ENCODE measurements at places on chromosomes 5 and 9.

- no peak for DNase-seq
These were observed 19.5 kb downstream of the MARCHF6 start for GRCh38 chr5:10372726-10373709.

DNA sequence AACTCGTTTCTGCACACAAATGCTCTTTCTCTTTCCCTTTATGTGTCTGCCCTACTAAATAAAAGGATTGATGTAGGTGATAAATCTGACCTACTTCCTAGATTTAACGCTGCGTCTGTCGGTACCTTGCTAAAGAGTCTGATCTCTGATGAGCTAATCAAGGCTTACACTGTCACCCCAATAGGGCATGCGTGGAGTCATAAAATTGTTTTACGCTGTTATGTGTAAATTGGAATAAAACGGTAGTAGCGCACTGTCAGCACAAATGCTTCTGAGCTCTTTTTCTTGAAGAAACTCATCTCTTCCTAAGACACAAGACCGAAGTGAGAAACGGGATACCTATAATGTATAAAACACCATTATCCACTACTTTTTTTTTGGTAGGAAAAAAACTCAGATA is 2106.3 kb upstream of the WWC1 start:
- DNase-seq, result no peak

GRCh38 chr9:125202846-125203618 is 2.7 kb downstream of the RABEPK start:
- no peak for DNase-seq

DNA sequence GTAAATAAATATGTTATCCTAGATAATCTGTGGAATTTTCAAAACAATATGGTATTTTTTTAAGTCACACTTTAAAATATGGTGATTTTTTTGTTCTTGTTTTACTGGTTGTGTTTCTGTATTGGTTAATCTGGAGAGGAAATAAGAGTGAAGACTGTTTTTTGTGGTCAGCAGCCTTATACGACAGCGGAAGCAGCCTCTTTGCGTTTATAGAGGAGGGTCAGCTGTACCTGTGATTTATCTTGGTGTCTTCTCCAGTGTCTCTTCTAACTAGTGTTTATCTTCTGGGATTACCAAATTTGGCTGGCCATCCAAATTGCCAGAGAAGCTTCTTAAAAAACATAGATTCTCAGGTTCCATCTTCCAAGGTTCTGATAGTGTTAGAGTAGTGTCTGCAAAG is 58.7 kb downstream of the ICE1 start:
- no peak for DNase-seq

DNA sequence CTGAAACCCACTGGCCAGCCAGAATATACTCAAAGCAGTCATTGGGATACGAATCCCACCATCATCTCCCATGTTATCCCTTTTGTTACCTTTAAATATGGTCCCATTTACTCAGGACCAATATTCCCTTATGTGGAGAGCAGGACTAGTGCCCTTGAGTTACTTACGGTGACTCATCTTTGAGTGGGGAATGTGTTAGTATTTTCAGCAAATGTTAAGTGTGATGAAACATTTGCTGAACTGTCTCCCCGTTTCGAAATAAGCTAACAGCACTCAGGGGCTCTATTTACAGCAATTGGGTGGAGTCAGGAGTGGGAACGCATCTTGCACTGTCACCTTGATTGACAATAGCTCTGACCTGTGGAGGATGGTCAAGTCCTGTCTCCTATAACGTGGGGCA is 67.4 kb downstream of the CTSL start:
- DNase-seq, result no peak

DNA sequence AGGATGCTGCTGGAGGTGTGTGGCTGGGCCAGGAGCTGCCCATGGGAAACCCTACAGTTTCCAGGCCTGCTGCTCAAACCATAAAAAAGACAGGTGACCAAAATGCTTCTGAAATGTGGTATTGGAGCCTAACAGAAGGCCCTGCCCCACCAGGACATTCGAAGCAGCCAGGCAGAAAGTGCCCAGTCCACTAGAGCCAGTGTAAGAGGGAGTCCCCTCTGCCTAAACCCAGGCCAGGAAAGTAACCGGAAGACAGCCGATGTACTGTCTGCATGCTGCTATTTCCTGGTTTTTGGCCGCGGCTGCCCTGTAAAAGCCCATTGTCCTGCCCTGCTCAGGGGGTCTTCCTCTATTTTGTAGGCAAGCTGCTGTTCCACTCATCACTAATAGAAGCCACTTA is 150.7 kb upstream of the IRX2 start:
- no peak for DNase-seq

DNA sequence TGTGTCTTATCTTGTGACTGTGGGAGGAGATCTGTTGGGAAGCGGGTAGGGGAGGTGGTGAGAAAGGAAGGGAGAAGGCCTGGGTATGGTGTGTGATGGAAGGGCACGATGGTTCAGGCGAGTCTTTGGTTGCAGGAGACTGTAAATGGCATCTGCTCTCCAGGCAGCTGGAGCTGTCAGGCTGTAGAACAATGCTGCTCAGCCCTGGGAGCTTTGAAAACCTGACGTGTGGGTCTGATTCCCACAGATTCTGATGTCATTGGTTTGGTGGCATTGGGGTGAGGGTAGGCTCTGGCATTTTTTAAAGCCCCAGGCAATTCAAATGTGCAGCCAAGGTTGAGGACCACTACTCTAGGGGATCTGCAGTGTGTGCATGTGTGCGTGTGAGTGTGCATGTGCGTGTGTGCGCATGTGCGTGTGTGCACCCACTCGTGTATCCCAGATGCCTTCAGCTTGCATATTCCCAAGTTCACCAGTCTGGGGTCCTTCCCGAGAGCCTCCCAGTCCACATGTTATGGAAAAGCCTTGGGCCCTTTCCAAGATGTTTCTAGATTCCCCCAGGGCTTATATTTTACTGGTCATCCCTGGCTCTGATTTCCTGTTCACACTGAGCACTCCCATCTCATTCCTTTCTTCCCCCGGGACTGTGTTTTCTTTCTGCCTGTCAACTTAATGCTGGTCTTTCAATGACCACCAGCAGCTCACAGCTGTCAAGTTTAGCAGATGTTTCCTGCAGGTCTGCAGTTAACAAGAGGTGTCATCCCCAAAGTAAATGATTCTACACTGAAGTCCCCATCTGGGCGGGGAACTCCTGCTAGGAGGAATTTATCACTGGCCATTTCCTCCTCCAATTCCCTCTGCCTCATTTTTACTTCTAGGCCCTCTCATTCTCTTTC is 34.0 kb downstream of the BOD1 start:
- DNase-seq, result no peak

- DNase-seq, result no peak
These were observed 15.8 kb downstream of the NDST1 start for GRCh38 chr5:150523472-150524350.

GRCh38 chr5:132422720-132423437 is 53.4 kb downstream of the SLC22A5 start:
- DNase-seq, result no peak

GRCh38 chr9:95733741-95734666 is 141.5 kb upstream of the ERCC6L2 start:
- no peak for DNase-seq

DNA sequence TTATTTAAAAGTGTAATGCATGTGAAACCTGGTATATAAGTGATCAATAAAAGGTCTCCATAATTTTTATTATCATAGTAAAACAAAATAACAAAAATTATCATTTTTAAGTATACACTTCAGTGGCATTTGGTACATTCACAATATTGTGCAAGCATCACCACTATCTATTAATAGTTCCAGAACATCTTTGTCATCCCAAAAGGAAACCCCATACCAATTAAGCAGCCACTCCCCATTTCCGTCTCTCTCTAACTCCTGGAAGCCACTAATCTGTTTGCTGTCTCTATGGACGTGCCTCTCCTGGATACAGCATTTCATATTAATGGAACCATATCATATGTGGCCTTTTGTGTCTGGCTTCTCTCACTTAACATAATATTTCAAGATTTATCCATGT is 7.6 kb downstream of the OLFML2A start:
- DNase-seq, result no peak

GRCh38 chr9:113828221-113828620 is 47.9 kb upstream of the ZNF618 start:
- no peak for DNase-seq

DNA sequence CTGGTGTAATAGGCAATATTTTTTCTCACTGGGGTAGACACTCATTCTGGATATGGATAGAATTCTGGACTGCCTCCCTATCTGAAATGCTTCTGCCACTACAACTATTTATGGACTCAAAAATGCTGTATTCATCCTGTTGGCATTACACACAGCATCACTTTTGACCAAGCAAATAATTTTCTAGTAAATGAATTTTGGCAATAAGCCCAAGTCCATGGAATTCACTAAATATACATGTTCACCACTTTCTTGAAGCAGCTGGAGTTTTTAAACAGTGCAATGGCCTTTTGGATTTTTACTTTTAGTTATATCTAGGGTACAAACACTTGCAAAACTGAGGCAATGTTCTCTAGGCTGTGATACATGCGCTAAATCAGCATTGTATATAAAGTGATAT is 724.9 kb upstream of the EDIL3 start:
- DNase-seq, result no peak

GRCh38 chr9:33718987-33719386 is 76.4 kb upstream of the PRSS3 start:
- DNase-seq, result no peak

DNA sequence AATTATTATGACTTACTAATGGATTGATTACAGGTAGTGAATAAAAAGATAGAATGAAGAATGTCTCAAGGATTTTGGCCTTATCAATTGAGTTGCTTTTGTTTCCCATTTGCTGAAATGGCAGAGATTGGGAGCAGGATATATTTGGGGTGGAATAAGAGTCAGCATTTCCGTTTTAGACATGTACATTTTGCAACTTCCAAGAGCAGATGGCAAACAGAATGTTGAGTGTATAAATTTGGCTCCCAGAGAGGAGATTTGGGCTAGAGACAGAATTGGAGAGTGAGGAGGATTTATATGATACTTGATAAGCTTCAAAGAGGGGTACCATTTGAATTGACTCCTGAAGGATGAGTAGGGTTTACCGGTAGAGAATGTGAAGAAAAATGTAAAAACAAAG is 437.9 kb upstream of the PAPPA start:
- DNase-seq, result no peak

DNA sequence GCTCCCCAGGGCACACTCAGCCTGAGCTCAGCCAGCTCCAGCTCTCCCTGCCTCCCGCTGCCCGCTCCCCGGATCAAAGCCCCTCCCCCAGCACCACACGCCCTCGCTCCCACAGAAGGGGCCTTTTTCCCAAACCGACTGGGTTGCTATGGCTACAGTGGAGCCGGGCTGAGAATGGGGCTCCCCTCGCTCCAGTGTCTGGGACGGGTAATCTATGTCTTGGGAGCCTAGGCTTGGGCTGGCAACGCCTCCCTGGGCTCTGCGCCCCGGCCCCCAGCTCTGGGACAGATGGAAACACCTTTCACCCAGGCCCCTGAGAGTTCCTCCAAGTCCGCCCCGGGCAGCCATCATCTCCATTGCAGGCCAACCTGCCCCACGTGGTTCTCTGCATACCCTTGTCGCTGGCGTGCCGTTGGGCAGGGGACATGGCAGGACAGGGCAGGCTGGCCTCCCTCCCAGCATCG is 29.6 kb downstream of the NOTCH1 start:
- DNase-seq, result no peak

DNA sequence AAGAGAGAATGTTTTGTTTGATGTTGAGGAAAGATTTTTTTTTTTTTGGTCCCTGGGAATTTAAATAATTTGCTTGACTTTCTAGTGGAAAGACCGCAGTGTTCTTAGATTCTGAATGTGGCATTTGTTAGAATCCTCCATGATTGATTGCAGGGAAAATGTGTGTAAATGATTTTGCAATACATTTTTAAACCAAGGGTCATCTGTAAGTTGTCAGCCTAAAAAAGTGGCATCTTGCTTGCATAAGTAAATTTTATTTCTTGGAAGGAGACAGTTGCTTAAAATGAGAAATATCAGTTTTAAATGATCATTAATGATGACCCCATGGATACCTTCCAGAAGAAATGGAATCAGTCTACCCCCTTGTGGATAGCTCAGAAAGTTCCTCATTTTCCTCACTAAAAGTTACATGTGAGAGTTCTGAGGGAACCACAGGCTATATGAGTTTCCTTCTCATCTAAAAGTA is 105.1 kb upstream of the SLC25A48 start:
- DNase-seq, result no peak

DNA sequence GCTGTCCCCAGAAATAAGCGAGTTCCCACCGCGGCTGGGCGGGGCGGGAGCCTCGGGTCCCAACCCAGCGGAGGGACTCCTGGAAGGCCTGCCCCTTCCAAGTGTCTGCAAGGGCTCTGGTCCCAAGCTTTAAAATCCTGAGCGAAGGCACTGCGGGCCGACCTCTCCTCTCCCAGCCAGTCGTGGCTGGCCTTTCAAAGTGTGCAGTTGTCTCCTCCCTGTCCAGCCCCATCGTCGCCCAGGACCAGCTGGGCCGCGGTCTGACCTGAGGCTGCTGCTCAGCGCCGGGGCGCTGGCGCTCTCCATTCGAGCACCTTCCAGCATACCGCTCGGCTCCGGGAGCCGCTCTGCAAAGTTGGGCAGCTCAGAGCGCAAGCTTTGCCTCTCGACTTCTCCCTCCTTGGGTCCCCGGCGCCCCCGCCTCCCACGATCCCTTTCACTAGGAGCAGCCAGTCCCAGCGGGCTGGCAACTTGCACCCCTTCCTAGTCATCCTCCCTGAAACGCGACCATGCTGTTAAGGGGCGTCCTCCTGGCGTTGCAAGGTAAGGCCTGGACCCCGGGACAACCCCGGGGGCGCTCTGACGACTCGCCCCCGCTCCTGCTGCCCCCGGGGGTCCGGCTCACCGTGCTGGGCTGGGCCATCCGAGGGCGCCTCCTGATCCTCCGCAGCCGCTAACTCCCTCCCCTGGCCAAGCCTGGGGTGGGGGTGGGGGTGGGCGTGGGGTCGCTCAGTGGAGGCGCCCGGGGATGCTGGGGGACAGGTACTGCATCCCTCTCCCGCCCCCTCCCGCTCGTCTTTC is at the start of gene MAMDC2:
Gene MAMDC2 (plus strand): TSS at position 160 of the 801 bp plus-strand sequence. CDS start 350 bp downstream, at position 510.
- DNase-seq, result no peak

GRCh38 chr9:130940027-130940549 is 1.0 kb upstream of the FIBCD1 start:
- peak; percentile 16 for DNase-seq

DNA sequence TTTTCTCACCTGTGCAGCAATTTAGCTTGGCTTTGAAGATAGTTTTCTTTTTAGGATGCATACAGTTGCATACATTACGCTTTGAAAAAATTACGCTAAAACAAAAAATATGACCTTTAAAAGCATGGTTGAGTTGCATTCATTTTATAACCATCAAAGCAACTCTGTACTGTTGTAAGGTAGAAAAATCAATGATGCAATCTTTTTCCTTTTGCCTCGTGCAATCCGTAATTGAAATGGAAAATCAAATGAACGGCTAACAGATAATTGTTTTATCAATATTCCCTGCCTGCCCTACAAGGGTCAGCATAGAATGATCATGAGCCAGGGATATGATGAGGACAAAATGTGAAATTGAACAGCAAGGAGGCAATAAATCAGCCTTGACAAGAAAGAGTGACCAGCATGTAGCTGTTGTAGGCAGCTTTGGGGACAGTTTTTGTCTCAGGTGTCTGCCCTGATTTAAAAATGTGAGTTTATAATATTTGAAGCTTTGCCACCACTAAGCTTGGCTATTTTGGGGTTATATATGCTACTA is 98.2 kb downstream of the PBX3 start:
- no peak for DNase-seq

GRCh38 chr5:157113002-157113401 is 4.2 kb upstream of the HAVCR2 start:
- DNase-seq, result peak; percentile 27

GRCh38 chr5:12245429-12245828 is 341.2 kb upstream of the CTNND2 start:
- DNase-seq, result no peak
